CD14-positive monocyte (primary cell): ENCODE measurements at places on chromosomes 6 and 20. TPM values are rescaled to one million over a fixed set of nuclear protein-coding genes. Genes with fewer than 3 reads are reported as not detected.
A peak's percentile ranks its signal among the peaks of the same experiment; 100 is the strongest.

The MAFB gene
- polyA plus RNA-seq: 113 TPM

DNA sequence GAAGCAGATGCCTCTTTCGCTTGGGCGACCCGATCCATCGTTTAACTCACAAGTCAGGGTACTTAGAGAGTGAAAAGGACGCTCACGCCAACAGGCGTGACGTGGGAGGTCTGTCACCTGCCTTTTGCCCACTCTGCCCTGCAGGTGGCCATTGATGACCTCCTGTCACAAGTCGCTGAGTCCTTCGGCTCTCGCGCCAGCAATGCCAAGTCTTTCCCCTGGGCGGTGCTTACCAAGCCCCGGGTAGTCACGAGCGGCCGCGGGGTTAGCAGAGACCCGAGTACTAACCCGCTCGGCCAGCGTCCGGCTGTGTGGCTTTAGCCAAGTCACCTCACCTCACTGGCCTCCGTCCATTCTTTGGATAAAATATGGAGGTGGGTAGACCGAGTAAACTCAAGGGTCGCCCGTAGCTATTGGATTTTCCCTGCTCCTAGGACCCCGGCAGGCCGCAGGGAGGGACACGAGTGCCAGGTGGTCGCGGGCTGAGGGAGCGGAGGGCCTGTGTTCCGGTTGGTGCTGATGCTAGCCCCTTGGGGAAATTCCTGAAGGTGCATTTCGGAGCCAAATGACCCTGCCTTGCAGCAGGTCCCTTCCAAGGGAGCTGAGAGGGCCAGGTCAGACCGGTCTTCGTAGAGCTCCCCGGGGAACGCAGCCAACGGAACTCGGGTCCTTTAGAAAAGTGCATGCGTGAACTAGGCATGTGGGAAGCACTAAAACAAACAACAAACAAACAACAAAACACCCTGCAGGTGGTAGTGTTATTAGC is 668 bp downstream of the PKIB start:
- DNase-seq: peak; percentile 39
- H3K27me3 ChIP-seq: peaks cover 55% of the 10 kb centered on the region
- H3K36me3 ChIP-seq: no peaks in the 10 kb centered on the region

GRCh38 chr6:89584539-89584938 is 54.0 kb downstream of the LYRM2 start:
- H3K36me3 ChIP-seq: no peaks in the 10 kb centered on the region
- no peak for DNase-seq
- H3K27me3 ChIP-seq: no peaks in the 10 kb centered on the region
- no peak overlapping the region for H3K4me3 ChIP-seq
- no peak overlapping the region for H3K27ac ChIP-seq

DNA sequence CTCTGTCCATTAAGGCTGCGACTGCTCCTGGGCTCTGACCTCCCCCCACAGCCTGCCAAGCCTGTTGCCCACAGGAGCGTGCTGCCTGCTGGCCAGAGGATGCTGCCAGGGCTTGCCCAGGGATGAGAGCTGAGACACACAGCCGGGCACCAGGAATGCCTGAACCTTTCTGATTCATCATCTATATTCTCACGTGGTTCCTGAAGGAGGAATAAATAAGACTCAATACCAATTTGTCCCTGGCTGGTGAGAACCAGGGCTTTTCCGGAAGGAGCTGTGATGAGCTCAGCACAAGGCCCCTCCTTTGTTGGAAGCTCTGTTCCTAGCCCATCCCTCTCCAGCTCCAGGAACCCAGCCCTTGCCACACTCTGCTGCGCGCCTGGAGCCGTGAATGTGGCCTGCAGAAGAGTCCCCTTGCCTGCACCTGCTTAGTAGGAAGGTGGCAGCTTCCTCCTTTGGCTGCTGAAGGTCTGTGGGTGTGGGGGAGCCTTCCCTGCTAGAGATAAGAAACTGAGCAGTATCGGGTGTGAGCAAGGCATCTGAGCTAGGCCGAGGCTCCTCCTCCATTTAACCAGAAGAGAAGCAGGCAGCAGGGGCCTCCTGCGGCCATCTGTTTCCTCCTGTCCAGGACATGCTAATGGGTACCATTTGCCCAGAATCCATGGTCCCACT is 37.9 kb downstream of the SYNDIG1 start:
- no peaks in the 10 kb centered on the region for H3K36me3 ChIP-seq
- DNase-seq: no peak
- H3K4me3 ChIP-seq: no peak overlapping the region
- H3K27ac ChIP-seq: no peak overlapping the region

DNA sequence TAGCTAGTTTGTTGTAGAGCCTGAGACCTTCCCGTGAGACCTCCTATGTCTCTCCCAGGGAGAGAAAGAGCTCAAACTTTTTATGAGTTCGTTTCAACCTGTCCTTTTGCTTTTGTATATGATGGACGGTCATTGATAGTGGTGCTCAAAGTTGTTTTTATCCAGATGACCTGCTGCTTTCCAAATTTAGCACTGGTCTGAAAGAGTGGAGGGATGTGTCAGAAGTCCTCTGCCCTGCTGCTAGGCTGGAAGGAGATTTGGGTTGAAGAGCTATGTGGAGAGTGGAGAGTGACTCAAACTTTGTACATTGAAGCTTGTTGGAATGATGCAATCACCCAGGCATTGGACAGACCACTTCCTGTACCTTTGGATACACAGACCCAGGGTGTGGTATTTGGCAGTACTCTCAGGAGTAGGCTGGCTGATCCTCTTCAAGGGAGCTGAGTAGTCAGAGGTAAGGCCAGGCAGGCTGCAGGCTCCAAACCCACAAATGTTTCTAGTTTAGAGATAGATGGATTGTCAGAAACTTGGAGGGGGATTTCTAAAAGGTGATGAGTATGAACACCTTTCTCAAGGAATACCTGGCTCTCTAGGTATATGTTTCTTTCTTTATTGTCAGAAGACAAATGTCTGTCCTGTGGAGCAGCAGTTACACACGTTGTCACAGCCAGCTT is 49.4 kb upstream of the RREB1 start:
- H3K27me3 ChIP-seq: no peaks in the 10 kb centered on the region
- H3K4me3 ChIP-seq: no peak overlapping the region
- H3K27ac ChIP-seq: no peak overlapping the region

DNA sequence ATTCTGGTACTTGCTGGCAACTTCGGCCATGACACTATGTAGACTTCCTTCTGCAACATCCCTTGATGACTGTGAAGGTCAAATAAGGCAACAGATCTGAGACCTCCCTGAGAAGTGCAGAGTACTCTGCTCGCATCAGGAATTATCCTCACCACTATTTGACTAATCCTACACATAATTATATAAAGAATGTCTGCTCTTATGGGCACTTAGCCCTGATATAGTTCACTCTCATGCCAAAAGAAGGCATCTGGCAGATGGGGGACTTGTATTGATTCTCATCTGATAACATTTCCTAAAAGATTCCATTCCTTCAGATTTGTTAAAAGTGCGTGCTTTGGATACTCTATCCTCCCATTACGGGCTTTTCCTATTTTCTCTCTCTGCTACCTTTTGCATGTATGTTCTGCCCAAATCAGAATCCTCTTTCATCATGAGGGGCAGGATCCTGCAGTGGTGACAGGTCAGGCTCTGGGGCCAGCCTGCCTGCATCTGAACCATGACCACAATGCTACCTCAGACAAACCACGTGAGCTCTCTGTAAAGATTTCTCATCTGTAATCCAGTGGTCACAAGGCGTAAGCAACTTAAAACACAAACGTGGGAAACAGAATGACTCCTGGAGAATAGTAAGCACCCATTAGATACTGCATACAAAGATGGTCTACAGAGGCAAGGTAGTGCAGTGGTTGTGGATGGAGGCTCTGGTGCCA is 134.0 kb downstream of the GJA10 start:
- no peak overlapping the region for H3K4me3 ChIP-seq
- H3K36me3 ChIP-seq: no peaks in the 10 kb centered on the region
- no peaks in the 10 kb centered on the region for H3K4me1 ChIP-seq
- no peak for DNase-seq
- H3K27me3 ChIP-seq: no peaks in the 10 kb centered on the region

DNA sequence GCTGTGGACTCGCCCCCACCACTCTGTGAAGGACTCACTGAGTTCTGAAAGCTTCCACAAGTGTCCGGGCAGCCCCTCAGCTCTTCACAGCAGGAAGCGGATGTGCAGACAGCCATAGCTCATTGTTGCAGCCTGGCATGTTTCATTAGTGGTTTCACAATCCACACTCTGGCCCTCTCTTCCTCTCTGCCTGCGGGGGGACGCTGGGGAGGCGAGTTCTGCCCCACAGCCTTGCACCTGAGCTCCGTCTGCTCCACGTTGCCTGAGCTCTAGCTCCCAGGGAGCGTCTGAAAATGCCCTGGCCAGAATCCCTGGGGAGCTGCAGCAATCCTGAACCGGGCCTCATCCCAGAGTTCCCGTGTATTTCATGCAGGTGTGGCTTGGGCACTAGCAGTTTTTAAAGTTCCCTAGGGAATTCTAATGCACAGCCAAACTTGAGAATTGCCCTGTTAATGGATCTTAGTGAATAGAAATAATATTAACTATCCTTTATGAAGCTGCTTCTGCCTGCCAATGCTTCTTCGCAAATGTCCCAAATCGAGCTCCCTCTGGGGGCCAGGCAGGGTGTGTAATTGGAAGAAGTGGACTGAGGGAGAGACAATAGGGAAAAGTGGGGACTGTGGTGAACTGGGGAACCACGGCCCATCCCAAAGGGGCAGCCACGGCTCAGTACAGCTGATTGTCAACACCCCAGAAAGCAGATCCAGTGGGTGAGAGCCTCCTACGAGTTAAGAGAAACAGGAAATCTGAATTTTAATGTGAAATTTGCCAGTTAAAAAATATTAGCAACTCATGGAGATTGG is 51.5 kb downstream of the CTCFL start:
- DNase-seq: peak; percentile 85
- peak overlapping the region; percentile 77 for H3K27ac ChIP-seq
- no peaks in the 10 kb centered on the region for H3K36me3 ChIP-seq
- H3K4me1 ChIP-seq: peaks cover 69% of the 10 kb centered on the region

DNA sequence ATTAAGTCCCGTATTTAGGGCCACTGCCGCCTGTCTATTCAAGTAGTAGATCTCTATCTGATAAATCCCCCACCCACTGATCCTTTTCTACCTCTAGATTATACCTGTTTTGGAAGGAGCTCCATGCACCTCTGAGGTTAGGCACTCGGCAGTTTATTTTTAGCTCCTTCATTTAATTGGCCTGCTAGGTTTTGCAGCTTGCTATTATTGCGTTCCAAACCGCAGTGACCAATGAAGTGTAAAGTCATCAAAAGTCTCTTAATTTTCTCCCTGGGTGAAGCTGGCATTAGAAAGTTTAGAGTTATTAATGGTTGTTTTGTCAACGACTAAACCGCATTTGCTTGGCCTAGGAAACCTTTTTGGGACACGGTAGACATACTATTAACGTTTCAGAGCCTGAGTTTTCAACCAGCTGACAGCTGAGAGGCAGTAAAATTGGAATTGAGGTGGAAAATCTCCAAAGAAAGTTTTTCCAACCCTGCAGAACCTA is 60.0 kb downstream of the RFPL4B start:
- no peaks in the 10 kb centered on the region for H3K4me1 ChIP-seq
- no peak for DNase-seq
- no peaks in the 10 kb centered on the region for H3K27me3 ChIP-seq
- H3K36me3 ChIP-seq: no peaks in the 10 kb centered on the region
- no peak overlapping the region for H3K4me3 ChIP-seq

- peaks cover 37% of the 10 kb centered on the region for H3K4me1 ChIP-seq
- H3K27me3 ChIP-seq: no peaks in the 10 kb centered on the region
- DNase-seq: peak; percentile 43
- no peak overlapping the region for H3K4me3 ChIP-seq
Observed at GRCh38 chr6:169269180-169270076, 15.8 kb upstream of the THBS2 start.

GRCh38 chr20:13449868-13450434 is 188.8 kb downstream of the TASP1 start:
- H3K27ac ChIP-seq: no peak overlapping the region
- no peak overlapping the region for H3K4me3 ChIP-seq
- no peak for DNase-seq
- H3K36me3 ChIP-seq: no peaks in the 10 kb centered on the region
- no peaks in the 10 kb centered on the region for H3K27me3 ChIP-seq

- H3K4me1 ChIP-seq: no peaks in the 10 kb centered on the region
- H3K27ac ChIP-seq: no peak overlapping the region
- DNase-seq: no peak
- H3K4me3 ChIP-seq: no peak overlapping the region
Observed at GRCh38 chr6:89244241-89244985, 27.3 kb upstream of the GABRR1 start.

The MAS1 gene
- polyA plus RNA-seq: not detected

DNA sequence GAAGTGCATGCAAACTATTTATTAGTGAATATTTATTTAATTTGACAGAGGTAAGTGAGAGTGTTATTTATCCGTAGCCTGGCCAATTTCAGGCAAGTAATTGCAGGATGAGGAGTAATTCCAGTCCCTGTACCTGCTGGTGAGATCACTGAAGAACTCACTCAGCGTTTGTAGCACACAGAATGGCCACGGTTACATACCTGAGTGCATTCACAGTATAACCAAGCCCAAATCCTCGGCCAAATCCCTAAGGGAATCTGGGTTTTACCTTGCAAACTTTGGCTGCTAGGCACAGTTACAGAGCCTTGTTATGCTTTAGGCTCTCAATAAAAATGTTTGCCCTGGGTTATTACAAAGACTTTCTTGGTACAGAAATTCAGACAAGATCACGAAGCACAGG is 93.3 kb downstream of the KCNQ5 start:
- no peak for DNase-seq
- no peaks in the 10 kb centered on the region for H3K4me1 ChIP-seq
- H3K27me3 ChIP-seq: no peaks in the 10 kb centered on the region
- H3K36me3 ChIP-seq: no peaks in the 10 kb centered on the region
- H3K27ac ChIP-seq: no peak overlapping the region
- no peak overlapping the region for H3K4me3 ChIP-seq

- no peak for DNase-seq
- H3K27me3 ChIP-seq: no peaks in the 10 kb centered on the region
- no peak overlapping the region for H3K27ac ChIP-seq
- H3K4me1 ChIP-seq: no peaks in the 10 kb centered on the region
- H3K36me3 ChIP-seq: no peaks in the 10 kb centered on the region
Observed at GRCh38 chr6:54286141-54286540, 22.1 kb upstream of the TINAG start.

DNA sequence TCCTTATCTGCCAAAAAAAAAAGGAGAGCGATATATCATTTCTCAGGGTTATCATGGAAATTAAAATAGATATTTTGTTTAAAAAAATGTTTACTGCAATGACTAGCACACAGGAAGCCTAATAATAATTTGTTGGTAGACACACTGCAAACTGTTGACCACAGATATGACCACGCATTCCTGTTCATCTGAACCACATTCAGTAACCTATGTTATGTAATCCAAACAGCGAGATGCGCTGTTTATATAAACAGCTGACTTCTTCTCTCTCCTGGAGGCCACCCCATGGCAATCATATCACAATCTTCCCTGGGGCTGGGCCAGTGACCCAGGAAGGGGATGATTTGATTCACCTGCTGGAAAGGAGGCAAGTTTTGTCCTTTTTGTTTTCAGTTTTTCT is 129.3 kb upstream of the UST start:
- H3K36me3 ChIP-seq: no peaks in the 10 kb centered on the region
- H3K27ac ChIP-seq: no peak overlapping the region
- DNase-seq: peak; percentile 22
- peaks cover 10% of the 10 kb centered on the region for H3K4me1 ChIP-seq
